ENCODE measurements at places on chromosomes 11 and 22.

DNA sequence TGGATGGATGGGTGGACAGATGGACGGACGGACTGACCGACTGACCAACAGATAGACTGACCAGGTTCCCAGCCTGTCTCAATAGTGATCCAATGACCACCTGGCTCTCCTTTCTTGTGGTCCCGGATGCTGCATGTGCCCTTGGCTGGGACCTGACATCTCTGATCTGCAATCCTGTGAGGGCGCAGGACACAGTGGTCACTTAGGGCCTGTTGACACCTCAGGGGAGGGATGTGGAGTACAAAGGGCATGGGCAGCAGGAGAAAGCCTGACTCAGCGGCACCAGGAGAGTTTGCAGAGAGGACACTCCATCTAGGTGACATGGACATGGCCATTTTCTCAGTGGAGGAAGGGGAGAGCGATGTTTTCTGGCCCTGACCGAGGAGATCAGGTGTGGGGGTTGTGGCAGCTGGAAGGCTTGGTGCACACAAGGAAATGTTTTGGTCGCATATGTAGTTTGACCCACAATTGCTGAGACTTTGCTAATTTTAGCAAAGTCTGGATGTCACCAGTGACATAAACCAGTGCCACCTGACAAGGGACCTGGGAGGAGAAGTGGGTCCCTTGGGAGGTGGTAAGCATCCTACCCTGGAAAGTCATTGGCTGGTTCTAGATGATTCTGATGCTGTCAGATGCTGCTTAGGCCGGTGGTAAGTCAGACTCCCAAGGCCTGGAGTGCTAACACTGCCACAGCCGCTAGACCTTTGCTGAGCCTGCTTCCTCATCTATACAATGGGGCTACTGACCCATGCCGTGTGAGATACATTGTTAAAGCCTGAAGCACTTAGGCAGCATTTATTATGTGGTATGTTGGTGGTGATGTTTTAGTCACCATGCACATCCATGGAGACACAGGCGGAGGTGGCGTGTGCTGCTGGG is 50.7 kb downstream of the CD82 start:
- DNase-seq = no peak

- DNase-seq = no peak
Observed at GRCh38 chr11:47259232-47259977, 1.6 kb downstream of the NR1H3 start.

DNA sequence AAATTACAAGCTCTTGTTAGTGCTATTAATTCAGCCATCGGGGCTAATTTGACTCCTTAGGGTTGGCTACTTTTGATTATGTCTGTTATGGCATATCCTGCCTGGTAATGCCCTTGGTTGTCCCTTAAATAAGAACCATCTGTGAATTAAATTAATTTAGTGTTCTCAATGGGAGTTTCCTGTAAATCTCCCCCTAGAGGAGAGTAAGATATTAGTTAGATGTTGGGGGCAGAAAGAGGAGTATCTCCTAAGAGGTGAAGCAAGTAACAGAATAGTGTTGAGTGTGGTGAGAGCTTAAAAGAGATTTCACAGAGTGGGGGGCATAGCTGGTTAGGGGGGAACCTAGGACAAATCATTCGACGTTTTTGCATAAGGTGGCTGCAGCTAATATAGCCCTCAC is 1126.9 kb downstream of the JRKL start:
- DNase-seq = no peak

DNA sequence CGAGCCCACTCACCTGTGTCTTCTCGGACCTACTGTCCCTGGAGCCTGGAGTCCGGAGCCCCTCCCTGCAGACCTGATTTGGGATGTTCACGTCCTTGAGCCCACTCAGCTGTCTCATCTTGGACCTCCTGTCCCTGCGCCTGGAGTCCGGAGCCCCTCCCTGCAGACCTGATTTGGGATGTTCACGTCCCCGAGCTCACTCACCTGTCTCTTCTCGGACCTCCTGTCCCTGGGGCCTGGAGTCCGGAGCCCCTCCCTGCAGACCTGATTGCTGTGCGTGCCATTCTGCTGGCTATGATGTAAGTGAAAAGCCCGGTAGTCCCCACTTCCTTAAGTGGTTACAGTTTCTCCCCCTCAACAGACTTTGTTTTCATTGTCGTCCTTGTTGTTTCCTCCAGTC is 867.1 kb downstream of the BRD1 start:
- no peak for DNase-seq

- no peak for DNase-seq
Observed at GRCh38 chr11:3123305-3123704, 41.8 kb downstream of the OSBPL5 start.

GRCh38 chr11:18836417-18836816 is 44.8 kb upstream of the PTPN5 start:
- DNase-seq = no peak

DNA sequence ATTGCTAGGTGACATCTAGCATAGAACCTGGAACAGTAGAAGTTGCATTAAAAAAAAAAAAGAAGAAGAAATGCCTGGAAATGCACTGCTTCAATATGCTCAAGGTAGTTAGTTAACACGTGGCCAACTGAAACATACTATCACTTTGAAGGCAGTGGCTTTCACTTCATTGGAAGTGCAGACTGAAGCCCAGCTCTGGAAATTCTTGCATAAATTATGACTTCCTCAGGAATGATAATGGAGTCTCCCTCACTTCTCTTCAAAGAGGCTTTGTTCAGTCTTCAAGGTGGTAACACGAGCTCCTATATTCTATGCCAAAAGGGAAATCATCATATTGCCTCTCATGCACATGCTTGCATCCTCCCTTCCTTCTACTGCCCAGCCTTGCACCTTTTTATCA is 715.9 kb upstream of the API5 start:
- no peak for DNase-seq

- DNase-seq = no peak
Observed at GRCh38 chr22:33883961-33884808, 36.1 kb downstream of the LARGE1 start.

- DNase-seq = no peak
Observed at GRCh38 chr11:6402061-6402470, 11.8 kb downstream of the SMPD1 start.

DNA sequence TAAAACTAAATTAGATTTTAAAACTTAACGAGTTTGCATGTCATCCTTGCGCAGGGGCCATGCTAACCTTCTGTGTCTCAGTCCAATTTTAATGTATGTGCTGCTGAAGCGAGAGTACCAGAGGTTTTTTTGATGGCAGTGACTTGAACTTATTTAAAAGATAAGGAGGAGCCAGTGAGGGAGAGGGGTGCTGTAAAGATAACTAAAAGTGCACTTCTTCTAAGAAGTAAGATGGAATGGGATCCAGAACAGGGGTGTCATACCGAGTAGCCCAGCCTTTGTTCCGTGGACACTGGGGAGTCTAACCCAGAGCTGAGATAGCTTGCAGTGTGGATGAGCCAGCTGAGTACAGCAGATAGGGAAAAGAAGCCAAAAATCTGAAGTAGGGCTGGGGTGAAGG is 10.6 kb downstream of the LIMK2 start:
- no peak for DNase-seq

GRCh38 chr11:30725645-30726195 is 139.6 kb upstream of the MPPED2 start:
- no peak for DNase-seq

DNA sequence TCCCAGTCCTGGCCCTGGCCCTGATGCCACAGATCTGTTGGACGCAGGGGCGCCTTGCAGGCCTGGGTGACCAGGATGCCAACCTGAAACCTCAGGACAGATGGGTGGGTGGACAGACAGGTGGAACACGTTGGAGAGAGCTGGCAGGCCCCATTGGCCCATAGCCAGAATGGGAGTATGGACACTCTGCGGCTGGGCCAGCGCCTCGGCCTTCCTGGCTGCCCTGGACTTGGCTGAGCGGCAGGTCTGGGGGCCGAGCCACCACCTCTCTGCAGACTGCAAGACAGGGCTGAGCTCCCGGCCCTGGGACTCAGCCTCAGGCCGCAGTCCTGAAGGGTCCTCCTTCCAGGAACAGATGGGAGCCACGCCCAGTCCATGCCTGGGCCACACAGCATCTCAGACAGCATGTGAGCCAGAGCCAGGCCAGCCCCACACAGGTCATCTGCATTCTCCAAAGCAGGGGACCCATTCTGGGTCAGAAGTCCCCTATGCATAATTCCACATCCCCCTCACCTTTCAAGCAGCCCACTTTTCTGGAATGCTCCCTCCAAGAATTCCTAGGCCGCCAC is 14.1 kb downstream of the WNT7B start:
- no peak for DNase-seq

GRCh38 chr22:21758091-21758864 is 22.7 kb upstream of the YPEL1 start:
- DNase-seq = no peak

GRCh38 chr11:35548925-35549561 is 23.6 kb upstream of the PAMR1 start:
- DNase-seq = peak; percentile 5

DNA sequence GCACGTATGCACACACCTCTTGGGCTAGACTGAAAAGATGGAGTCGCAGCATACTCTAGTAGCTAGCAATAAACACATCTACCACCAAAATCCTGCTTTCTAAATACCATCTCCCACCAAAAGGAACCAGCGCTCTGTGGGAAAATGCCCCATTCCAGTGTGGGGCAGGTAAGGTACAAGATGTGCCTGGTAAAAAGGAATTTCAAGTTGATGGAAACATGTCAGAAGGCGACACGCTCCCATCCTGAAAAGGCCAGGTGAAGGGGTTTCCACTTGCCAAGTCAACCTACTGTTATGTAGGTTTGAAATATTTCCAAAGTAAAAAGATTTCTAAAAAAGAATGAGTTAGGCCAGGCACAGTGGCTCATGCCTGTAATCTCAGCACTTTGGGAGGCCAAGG is 8.8 kb downstream of the DGCR2 start:
- no peak for DNase-seq

- no peak for DNase-seq
Observed at GRCh38 chr11:113531083-113531482, 55.9 kb upstream of the DRD2 start.

- no peak for DNase-seq
Observed at GRCh38 chr22:48104102-48104738, 1341.8 kb downstream of the TBC1D22A start.

- DNase-seq = no peak
Observed at GRCh38 chr11:66087148-66087908, 17.3 kb downstream of the PACS1 start.

- no peak for DNase-seq
Observed at GRCh38 chr22:21592422-21592821, 24.9 kb downstream of the UBE2L3 start.

- no peak for DNase-seq
Observed at GRCh38 chr11:7846003-7846402, 49.3 kb upstream of the OR5P2 start.

GRCh38 chr11:73521621-73522020 is 76.3 kb downstream of the FAM168A start:
- DNase-seq = no peak

DNA sequence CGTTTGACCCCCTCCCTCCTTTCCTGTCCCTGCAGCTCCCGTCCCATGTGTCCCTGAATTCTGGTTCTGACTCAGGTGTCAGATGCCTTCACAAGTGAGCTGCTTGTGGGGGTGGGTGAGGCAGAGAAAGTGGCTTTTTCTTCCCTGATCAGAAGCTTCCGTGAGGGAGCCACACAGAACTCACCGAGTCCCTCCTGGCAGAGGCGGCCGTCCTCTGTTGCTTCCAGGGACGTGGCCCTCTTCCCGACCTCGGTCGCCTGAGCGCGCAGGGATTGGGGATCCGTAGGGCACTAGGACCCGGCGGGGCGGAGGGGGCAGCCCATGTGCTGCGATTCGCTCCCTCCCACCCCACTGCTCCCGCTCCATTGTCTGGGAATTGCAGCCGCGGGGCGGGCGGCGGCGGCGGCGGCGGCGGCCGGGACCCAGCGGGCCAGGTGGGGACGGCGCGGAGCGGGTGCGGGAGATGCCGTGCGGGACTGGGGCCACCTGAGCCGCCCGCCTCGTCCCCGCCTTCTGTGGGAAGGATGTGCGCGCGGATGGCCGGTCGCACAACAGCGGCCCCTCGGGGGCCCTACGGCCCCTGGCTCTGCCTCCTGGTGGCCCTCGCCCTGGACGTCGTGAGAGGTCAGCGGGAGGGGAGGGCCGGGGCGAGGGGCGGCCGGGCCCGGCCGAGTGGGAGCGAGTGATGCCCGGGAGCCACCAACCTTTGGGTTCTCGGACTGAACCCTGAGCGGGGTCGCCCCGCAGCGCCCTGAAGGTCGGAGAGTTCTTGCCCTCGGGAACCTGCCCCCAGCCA is at the start of gene TMEM132A:
TMEM132A (plus strand) TSS at position 351 of the 796 bp plus-strand sequence; CDS start at position 525, 174 bp downstream.
- DNase-seq = peak; percentile 23

GRCh38 chr11:108938604-108939003 is 273.7 kb downstream of the DDX10 start:
- DNase-seq = no peak

- no peak for DNase-seq
Observed at GRCh38 chr11:8328231-8328794, 64.6 kb upstream of the LMO1 start.

- DNase-seq = no peak
Observed at GRCh38 chr22:36486619-36487384, 5.4 kb upstream of the TXN2 start.

GRCh38 chr22:20015971-20016733 is 471 bp downstream of the ARVCF start:
- no peak for DNase-seq

GRCh38 chr11:640021-640706 is 3.1 kb downstream of the DRD4 start:
- DNase-seq = no peak

DNA sequence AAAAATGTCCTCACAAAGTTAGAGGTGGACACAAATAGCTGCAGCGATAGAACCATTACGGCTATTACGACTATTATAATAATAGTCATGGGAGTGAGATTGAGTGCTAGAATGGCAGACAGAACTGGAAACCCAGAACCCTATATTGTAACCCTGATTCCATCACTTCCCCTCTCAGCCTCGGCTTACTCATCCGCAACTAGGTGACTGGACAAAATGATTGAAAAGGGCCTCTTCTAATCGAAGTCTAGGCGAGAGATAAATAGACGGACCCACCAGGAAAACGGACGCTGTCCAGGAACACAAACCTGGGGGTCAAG is 629 bp downstream of the PSMA1 start:
- DNase-seq = no peak

DNA sequence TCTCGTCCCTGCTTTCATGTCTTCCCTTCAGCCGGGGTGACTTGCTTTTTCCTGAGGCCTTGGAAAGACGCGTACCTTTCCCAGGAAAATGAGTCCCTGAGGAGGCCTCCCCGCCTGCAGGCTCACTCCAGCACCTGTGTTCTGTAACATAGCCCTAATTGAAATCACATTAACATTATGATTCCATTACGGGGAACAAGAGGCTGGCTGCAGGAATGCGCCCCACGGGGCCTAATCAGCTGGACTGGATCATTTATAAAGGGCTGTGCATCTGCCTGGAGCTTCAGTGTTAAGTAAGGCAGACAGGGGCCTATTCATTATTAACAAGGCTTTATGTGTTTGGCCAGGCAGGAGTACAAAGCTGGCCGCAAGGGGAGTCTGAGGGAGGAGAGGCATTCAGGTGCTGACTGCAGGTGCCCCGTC is 41.9 kb upstream of the TSPAN18 start:
- no peak for DNase-seq

Data from NCI-H524 treated with DMSO at 0.1 percent for 48 hours (cell line).